ENCODE measurements at places on chromosomes 7 and 10.

DNA sequence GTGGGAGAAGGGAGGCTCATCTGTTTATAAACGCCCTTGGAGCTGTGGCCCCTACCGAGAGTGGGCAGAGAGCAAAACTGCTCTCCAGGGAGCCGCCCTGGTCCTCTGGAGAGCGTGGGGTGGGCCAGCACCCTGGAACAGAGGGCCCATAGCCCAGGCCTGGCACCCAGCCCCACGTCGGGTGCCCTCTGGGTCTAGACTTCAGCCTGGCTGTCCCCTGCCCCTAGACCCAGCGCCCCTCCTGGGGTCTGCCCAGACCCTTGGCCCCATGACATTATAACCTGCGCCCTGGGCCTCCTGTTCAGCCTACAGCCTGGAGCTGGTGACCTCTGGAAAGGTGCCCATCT is 24.7 kb downstream of the GET4 start:
- DNase-seq: no peak

DNA sequence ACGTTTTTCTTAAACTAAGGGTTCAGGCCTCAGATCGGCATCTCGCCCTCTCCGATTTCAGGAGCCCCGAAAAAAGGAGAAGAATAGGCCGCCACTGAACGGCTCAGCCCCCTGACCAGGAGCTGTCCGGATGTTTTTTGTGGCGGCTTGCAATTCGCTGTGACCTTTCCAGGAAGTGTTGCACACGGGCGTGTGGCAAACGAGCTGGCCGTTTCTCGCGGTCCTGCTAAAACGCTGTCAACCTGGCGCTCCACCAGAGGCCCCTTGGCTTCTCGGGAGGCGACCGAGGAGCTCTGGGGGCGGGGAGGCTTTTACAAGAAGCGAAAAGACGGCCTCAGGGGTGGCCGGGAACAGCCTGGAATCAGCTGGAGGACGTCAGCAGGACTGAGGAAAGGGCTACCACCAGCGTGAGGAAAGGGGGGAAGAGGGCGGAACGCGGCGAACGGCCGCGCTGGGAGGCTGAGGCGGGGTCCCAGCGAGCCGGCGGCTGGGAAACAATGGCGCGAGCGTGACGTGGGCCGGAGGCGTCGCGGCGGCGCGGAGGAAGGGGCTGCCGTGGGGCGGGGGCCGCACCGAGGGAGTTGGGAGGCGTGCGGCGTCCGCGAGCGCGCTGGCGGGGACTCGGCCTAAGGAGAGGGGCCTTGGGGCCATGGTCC is 493 bp downstream of the NT5C2 start:
- DNase-seq: peak; percentile 63

GRCh38 chr10:33100781-33101391 is 142.9 kb upstream of the ITGB1 start:
- DNase-seq: no peak

- peak; percentile 84 for DNase-seq
Measured at GRCh38 chr10:15088428-15089261, at the start of gene ACBD7. Gene ACBD7, minus strand, starts transcription at chr10:15088776. Its CDS starts 48 bp downstream, at chr10:15088728.

- no peak for DNase-seq
Measured at GRCh38 chr10:84990713-84991112, 662.3 kb downstream of the CCSER2 start.

DNA sequence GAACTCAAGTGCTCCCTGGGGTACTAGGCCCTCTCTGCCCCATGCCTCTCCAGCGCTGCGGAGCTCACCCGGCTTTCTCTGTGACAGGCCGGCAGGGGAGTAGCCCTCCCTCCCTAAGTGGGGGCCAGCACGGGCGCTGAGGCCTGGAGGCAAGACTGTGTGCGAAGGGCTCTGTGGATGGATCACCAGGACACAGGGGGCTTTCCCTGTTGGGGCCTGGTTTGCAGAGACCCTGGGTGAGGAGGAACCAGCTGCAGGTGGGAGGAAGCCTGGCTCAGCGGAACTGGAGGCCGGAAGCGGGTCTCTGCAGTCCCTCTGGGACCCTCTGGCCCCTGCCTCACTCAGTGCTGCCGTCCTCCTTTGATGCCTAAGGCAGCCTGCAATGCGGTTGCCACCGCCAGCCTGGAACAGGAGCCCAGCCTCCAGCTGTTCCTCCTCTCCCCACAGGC is 106.0 kb downstream of the CYTH3 start:
- no peak for DNase-seq

DNA sequence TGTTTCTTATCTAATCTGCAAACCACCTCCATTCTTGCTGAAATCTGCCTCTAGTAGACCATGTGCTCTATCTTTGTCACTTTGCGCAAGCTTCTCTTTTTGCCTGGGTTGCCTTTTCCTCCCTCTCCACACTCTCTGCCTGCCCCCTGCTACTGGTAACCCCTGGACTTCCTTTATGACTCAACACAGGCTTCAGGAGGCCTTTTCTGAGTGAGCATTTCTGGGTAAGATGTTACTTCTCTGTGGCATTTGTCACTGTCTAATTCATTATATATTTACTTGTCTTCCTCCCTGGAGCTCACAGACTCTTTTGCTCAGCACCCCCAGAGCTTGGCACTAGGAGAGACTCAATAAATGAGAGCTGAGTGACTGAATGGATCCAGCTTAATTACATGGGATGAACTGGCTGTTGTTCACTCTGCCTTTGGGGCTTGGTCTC is 8.4 kb downstream of the GOLGA7B start:
- DNase-seq: no peak

GRCh38 chr7:4805110-4805983 is 29.9 kb downstream of the AP5Z1 start:
- DNase-seq: no peak

DNA sequence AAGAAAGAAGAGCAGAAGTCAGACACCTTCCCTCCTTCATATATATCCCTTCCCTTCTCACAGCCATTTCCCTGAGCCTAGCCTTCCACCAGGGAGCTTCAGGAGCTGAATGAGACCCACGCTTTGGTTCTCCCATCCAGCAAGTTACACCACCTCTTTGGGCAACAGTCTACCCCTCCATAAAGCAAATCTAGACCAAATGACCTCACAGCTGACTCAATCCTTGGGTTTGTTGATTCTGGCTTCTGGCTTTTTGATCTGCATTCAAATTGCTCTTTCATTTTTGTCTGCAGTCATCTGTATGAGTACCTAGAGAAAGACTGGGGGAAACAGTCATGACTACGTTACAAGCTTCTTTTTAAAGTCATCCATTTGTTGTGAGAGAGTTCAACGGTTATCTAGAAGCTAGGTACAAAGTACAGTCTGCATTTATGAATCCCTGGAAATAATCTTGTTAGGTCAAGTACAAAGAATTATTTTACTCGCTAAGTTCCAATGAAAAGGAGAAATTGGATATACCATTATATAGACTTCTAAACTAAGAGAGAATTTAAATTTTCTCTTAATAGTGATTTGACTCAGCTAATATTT is 86.3 kb downstream of the RAB11FIP2 start:
- no peak for DNase-seq

DNA sequence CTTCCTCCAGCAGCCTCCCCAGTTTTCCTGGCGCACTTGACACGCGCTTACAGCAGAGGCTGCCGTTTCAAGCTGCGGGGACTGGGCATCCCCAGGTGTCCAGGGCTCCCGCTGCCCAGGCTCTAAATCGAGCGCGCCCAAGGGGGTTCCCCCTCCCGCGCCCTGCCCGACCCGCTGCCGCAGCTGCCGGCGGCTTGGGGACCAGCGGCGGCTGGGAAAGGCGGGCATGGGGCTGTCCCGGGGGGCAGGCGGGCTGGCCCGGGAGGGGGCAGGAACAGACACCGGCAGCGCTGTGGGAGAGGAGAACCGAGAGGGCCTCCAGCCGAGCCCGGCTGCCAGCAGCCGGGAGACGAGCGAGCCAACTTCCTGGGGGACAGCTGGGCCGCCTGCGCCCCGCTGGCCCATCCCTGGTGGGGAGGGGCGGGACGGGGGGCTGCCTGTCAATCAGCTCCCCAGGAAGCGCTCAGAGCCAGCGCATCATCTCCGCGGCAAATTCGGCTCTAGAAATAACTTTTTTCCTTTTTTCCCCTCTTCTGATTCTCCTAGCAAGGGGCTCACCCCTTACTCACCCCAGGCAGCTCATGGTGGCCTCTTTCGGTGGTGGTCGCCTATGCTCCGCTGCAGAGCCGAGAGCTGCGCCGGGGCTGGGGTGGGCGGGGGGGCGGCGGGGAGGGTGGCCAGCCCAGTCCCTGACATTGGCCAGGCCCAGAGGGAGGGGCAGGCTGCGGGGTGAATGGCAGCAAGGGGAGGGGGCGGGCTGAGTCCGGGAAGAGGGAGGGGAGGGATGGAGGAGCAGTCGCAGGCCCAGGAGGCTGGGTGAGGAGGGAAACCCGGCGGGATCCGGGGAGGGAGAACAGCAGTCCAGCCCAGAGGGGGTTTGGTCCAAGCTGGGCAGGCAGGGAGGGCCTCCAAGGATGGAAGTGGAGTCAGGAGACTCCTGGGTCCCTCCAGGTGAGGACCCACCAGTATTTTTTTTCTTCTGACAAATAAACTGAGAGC is 14.7 kb downstream of the GRID2IP start:
- DNase-seq: no peak

DNA sequence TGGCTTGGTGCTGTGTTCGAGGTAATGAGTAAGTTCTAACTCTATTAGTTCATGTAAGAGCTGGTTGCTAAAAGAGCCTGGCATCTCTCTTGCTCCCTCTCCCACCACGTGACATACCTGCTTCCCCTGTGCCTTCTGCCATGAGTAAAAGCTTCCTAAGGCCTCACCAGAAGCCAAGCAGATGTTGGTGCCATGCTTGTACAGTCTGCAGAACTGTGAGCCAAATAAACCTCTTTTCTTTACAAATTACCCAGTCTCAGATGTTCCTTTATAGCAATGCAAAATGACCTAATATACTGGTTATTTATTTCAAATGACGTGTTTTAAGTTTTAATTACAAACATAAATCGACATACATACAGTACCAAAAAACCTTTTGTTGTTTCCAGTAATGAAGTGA is 101.7 kb upstream of the DNAJC1 start:
- no peak for DNase-seq

GRCh38 chr7:40716052-40716451 is 581.2 kb downstream of the SUGCT start:
- DNase-seq: no peak

DNA sequence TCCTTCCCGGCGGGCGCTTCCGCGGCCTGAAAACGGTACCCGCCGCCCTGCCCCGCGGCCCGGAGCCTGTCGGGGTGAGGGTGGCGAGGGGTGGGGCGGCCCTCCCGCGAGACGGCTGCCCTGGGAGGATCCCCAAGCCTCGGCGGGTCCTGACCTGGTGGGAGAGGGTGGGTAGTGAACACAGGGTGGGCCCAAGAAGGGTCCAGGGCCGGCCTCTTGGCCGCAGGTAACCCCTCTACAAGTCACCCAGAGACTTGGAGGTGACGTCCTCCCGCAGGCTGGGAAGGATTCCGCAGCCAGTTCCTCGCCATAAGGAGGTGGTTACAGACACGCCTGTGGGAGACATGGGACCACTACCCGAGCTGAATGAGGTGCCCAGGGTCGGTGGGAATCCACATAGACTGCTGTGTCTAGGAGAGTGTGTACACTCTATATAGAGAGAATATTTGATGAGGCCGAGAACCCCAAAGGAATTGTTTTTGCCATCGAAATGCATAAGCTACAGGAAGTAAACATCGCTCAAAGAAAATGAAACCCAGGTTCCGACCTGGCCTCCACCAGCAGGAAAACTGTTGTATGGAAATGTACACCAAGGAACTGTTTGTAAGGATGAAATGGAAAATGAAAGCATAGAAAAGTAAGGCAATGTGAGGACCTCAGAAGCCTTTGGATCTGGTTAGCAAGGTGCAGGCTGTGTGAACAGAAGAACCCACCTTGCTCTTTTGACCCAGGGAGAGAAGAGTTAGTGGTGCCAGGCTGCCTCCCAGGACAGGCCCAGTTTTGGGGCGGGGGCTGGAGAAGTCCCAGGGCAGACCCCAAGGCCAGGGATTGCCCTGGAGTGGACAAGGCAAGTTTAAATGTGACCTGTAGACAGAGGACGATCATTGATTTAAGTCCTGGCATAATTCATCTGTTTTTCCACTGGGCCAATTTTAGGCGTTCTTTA is 659 bp downstream of the OPTN start:
- peak; percentile 19 for DNase-seq

DNA sequence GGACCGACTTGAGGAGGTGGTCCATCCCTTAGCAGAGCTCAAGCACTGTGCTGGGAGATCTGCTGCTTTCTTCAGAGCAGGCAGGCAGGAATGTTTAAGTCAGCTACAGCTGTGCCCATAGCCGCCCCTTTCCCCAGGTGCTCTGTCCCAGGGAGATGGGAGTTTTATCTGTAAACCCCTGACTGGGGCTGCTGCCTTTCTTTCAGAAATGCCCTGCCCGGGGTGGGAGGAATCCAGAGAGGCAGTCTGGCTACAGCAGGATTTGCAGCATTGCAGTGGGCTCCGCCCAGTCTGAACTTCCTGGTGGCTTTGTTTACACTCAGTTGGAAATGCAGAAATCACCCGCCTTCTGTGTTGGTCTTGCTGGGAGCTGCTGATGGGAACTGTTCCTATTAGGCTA is 51.2 kb upstream of the SEMA3A start:
- DNase-seq: no peak

- peak; percentile 45 for DNase-seq
Measured at GRCh38 chr10:79320820-79321493, 26.3 kb upstream of the PPIF start.

GRCh38 chr10:69958556-69958902 is 94.1 kb upstream of the MACROH2A2 start:
- no peak for DNase-seq

- DNase-seq: no peak
Measured at GRCh38 chr7:32532086-32532485, 36.8 kb downstream of the AVL9 start.

DNA sequence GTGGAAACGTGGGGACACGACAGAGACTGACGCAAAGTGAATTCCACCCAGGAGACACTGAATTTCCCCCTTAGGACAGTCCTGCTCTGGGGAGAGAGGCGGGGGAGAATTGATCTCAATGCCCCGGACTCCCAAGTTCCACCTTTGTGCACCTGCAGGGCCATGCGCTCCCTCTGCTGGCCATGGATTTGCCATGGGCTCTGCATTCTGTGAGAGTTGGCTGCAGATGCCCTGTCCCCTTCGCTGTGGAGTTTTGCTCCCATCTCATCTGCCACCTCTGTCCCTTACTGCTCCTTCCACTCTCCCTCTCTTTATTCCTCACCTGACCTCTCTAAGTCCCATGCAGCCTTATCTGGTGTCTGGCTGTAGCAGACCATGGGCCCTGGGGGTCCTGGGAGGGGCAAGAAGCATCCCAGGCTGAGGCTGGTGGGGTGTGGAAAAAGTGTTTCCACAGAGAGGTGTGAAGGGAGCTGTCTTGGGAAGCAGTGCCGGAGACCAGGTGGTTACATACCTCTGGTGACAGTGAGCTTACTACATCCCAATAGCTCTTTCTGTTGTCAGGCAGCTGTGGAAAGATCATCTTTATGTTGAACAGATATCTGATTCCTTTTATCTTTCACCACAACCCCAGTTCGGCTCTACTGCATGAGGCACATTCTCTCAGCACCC is 14.3 kb downstream of the GHRHR start:
- DNase-seq: no peak

- peak; percentile 79 for DNase-seq
Measured at GRCh38 chr10:12448729-12449391, 99.5 kb downstream of the CAMK1D start.
